ENCODE measurements at places on chromosomes 16 and 17.
A peak's percentile ranks its signal among the peaks of the same experiment; 100 is the strongest.

GRCh38 chr17:22692066-22692805 is 999.9 kb downstream of the KCNJ18 start:
- no peak for DNase-seq

DNA sequence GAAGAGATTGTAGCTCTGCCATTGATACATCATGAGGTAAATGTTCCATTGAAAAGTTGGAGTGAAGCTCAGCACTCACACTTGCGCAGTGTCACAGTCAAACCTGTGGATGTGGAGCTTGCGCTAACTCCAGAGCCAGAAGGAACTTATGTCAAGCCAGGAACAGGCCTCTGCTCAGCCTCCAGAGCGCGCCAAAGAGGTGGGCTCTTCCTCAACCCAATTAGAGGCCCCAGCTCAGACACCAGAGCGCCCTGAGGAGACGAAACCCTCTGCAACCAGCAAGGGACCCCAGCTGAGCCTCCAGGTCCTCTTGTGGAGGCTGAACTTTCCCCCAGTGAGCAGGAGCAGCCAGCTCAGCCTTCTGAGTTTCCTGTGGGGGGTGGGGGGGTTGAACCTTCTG is 61.5 kb upstream of the FBXO47 start:
- no peak for DNase-seq

DNA sequence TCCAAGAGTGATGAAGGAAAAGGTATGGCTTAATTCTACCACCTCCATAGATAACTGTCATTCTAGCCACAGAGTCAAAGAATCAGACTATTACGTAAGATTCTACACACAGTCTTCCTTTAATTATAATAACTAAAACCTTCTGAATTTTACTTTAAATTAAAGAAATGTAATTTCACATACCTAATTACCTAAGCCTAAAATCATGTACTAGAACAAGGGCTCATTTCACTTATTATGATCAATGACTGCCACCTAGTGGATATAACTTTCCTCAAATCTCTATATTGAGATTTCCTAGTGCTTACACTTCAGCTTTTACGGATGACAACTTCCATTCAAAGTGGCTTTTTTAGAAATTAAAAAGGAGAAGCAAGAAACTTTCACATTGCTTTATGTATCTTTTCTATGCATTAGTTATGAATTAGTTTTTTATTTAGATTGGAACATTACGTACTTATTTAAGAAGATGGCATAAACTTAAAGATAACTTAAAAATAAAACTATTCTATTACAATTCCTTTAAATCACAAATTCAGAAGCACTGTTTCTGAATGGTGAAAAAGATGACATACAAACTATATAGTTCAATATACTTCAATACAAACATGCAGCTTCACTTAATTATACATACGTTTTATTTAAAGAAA is 18.2 kb upstream of the ABCA10 start:
- DNase-seq = peak; percentile 58

DNA sequence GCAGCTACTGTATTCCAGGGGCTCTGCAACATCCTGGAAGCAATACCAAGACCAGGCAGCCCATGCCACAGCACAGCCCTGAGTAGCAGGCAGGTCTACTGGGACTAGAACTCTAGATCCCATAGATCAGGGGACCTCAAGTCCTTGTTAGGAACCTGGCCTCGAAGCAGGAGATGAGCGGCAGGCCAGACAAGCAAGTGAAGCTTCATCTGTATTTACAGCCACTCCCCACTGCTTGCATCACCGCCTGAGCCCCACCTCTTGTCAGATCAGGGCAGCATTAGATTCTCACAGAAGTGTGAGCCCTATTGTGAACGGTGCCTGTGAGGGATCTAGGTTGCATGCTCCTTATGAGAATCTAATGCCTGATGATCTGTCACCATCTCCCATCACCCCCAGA is 295.7 kb upstream of the TNRC6C start:
- DNase-seq = no peak

GRCh38 chr17:7282752-7283321 is 1.3 kb downstream of the SLC2A4 start:
- DNase-seq = no peak

GRCh38 chr16:1770328-1771187 is 785 bp downstream of the NME3 start:
- no peak for DNase-seq

- no peak for DNase-seq
Observed at GRCh38 chr17:41530062-41531048, 2.2 kb upstream of the KRT19 start.

- DNase-seq = no peak
Observed at GRCh38 chr17:1367351-1367745, 32.7 kb downstream of the YWHAE start.

DNA sequence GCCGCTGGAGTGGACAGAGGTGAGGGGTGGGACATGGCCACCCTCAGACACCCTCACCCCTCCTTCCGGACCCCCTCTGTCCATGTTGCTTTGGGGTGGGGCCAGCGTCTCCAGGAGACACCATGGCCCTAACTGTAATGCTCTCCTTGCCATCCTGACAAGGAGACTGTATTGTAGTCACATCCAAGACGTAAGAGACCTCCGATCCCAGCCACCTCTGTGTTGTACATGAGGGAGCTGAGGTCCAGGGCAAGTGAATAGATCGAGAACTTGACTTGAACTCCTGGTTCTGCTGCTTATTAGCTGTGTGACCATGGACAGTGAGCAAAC is 30.2 kb downstream of the POLR3E start:
- no peak for DNase-seq

DNA sequence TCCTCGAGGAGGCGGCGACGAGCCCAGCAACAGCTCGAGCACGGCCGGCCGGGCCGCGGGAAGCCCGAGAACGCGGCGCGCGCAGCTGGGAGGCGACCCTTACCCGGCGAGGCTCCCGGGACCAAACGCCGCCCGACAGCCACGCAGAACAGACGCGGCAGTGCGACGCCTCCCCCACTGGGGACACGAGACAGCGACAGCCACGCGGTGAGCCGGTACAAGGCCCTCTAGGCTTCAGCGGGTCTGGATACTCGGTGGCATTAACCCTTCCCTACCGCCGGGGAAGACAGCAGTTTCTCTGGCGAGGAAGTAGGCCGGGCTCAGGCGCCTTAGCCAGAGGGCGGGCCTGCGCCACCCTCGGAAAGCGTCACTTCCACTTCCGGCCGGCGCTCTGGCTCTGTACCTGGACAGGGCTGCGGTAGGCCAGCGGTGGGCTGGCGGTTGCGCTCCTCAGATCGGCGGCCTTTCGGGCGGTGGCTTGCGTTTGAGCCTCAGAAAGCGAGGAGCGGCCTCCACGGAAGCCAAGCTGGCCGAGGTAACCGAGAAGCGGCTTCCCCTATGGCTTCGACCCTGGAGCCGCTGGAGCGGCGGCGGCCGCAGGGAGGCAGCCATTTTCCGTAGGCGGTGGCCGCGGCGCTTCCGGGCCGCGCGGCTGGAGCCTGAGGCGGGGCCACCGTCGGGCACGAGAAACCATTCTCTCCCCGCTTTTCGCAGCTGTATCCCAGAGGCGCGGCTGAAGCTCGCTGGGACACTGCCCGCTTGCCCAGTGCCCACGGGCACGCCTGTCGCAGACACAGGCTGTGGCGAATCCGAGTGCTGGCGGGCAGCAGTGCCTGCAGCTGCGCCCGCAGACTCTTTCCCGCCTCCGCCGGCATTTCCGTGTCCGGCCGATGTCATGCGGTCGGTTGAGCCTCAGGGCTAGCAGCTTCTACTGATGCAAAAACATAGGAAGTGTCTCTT is at the start of the genes TIGD7 and ZNF75A:
TSS of gene TIGD7 (minus strand) at position 322 of the 960 bp plus-strand sequence. CDS start 4,816 bp downstream, outside the sequence.
TSS of gene ZNF75A (plus strand) at position 389 of the 960 bp plus-strand sequence. CDS start 2,932 bp downstream, outside the sequence.
- peak; percentile 93 for DNase-seq

- DNase-seq = no peak
Observed at GRCh38 chr16:68197250-68197649, 38.7 kb downstream of the ESRP2 start.

DNA sequence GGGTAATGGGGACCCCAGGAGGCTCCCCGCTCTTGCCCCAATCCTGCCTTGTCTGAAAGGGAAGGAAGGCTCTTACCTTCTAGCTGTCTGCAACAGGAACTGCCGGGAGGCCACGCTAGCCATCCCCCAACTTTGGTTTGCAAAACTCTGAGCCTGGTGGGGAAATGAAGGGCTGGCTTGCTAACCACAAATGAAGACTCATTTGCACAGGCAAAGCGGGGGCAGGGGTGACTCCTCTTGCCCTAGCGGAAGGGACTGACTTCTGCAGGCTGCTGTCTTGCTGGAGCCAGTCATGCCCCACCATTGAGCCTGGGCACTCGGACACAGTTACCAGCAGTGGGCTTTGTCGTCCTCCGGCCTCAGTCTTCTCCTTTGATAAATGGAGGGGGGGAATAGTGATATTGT is 52.6 kb downstream of the PLCG2 start:
- no peak for DNase-seq

- DNase-seq = no peak
Observed at GRCh38 chr17:81869221-81870130, 1.7 kb downstream of the ARHGDIA start.

DNA sequence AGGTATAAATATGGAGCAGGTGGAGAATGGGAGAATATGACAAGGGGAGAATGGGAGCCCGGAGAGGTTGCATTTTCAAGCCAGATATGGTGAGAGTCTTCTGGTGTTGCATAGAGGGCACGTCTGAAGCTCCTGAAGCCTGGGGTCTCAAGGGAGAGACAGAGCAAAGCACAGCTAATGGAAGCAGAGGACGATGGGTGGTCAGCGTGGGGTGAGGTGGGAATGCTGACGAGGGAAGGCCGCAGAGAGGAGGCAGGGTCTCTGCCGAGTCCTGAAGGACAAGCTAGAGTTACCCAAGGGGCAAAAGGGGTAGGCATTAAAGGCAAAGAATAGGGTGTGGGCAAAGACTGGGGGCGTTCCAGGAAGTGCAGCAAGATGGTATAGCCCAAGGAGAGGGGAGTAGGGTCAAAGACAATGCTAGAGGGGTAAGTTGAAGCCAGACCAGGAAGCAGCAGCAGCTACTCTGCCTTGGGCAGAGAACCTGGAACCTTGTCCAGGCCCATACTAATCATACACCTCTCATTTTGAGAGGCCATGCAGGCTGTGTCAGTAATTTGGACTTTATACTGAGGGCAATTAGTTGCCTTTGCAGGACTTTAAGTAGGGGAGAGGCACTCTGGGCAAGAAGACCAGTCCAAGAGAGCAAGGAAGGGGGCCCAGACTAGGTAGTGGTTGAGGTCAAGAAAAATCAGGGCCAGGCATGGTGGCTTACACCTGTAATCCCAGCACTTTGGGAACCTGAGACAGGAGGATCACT is 2.7 kb downstream of the OTOP3 start:
- no peak for DNase-seq

DNA sequence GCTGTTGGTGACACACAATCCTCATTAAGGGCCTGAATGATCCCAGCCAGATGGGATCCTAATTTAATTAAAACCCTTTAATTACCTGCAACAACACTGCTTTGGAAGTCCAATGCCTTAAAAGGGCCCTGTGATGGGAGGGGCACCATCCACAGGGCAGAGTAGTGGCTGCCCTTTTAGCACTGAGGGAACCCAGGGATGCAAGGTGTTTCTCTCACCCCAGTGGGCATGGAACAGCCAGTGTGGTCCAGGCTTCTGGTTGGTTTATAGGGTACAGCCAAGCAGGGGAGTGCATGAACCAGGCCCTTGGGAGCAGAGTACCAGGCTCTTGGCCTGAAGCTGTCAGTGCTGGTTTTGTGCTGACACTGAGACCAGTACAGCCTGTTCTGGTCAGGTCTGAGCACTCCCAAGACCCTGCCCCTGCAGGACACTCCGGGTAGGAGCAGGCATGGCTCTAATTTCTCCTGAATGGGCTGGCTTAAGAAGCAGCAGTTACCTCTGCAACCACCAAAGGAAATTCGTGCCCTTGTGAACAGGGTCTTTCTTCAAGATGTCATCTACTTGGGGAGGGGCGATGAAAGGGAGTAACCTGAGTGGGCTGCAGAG is 9.9 kb downstream of the NXPH3 start:
- no peak for DNase-seq

GRCh38 chr16:80940069-80940856 is 66.4 kb downstream of the CMC2 start:
- DNase-seq = no peak

DNA sequence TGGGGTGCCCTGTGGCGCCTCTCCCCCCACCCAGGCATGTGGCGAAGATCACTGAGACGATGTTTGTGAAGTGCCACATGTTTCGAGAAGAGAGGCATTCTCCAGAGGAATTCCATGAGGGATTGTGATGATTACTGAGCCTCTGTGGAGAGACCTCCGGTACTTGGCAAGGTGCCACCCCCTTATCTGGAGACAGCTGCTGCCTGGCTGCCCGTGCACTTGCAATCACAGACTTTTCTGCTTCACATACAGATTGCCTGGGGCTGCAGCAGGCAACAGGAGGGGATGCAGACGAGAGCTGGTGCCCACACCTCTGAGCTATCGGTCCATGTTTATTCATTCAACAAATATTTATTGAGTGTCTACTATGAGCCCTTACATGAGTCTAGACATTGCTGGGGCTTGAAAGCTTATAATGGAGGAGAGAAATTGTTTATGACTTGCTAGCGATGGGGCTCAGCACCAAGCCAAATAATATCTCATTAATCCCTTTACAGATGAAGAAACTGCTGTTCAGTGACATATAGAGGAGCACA is 317.2 kb upstream of the ZFHX3 start:
- DNase-seq = peak; percentile 79

- DNase-seq = peak; percentile 61
Observed at GRCh38 chr17:28173801-28174200, 131.3 kb downstream of the NLK start.

DNA sequence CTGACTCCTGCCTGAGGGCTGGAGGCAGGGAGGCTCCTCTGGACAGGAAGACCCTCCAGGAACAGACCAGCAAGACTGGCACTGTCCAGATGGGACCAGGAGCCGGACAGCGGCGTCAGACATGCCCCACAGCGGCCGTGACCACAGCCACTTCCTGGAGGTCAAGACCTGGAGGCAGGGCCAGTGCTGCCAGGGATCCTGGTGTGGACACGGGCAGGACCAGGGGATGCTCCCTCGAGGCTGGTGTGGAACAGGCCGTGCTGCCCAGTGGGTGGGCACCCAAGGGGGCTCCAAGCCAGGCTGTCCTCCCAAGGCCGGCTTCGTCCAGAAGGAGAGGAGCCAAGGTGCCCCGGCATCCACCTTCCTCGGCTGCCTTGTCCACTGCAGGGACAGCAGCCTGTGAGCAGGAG is 4.5 kb upstream of the CCDC57 start:
- DNase-seq = no peak

- DNase-seq = no peak
Observed at GRCh38 chr16:50838165-50838564, 96.3 kb downstream of the CYLD start.
